ENCODE measurements at places on chromosomes 6 and 20. TPM values are rescaled to one million over a fixed set of nuclear protein-coding genes. Genes with fewer than 3 reads are reported as not detected.

SRF gene
- 27.0 TPM for total RNA-seq

BPIFA1 gene
- not detected for total RNA-seq

ELOVL2 gene
- total RNA-seq, result 0.39 TPM

CGA gene
- not detected for total RNA-seq

PRR3 gene
- 7.3 TPM for total RNA-seq

C4B gene
- total RNA-seq, result 1.4 TPM

MAP3K5 gene
- 5.9 TPM for total RNA-seq

GSTA3 gene
- not detected for total RNA-seq

VEGFA gene
- total RNA-seq, result 133 TPM

CALHM6 gene
- 0.59 TPM for total RNA-seq

FAXC gene
- total RNA-seq, result 0.37 TPM

PDE10A gene
- total RNA-seq, result 0.73 TPM

GSTA5 gene
- not detected for total RNA-seq

ARMH2 gene
- not detected for total RNA-seq

OR2J3 gene
- not detected for total RNA-seq

SRMS gene
- not detected for total RNA-seq

DEFB116 gene
- not detected for total RNA-seq

HLA-DQA2 gene
- total RNA-seq, result not detected

PI16 gene
- total RNA-seq, result not detected

TFAP2C gene
- 1.2 TPM for total RNA-seq

AVP gene
- total RNA-seq, result not detected

TSBP1 gene
- not detected for total RNA-seq

IL17F gene
- not detected for total RNA-seq

MOXD1 gene
- total RNA-seq, result 14.3 TPM

C20orf204 gene
- 0.98 TPM for total RNA-seq

BPIFB1 gene
- total RNA-seq, result not detected

PRICKLE4 gene
- total RNA-seq, result not detected

BMP7 gene
- total RNA-seq, result not detected

TLDC2 gene
- not detected for total RNA-seq

PXMP4 gene
- total RNA-seq, result 4.7 TPM

CAGE1 gene
- total RNA-seq, result under 0.01 TPM

EYS gene
- total RNA-seq, result under 0.01 TPM

RNF217 gene
- 8.1 TPM for total RNA-seq

TIAM2 gene
- 15.2 TPM for total RNA-seq

ROMO1 gene
- 96.4 TPM for total RNA-seq

SMOC2 gene
- 0.37 TPM for total RNA-seq

SLC35D3 gene
- not detected for total RNA-seq
